ENCODE measurements at places on chromosomes 6 and 20.

- no peak for DNase-seq
Measured at GRCh38 chr6:103105686-103106085, 1712.2 kb downstream of the GRIK2 start.

DNA sequence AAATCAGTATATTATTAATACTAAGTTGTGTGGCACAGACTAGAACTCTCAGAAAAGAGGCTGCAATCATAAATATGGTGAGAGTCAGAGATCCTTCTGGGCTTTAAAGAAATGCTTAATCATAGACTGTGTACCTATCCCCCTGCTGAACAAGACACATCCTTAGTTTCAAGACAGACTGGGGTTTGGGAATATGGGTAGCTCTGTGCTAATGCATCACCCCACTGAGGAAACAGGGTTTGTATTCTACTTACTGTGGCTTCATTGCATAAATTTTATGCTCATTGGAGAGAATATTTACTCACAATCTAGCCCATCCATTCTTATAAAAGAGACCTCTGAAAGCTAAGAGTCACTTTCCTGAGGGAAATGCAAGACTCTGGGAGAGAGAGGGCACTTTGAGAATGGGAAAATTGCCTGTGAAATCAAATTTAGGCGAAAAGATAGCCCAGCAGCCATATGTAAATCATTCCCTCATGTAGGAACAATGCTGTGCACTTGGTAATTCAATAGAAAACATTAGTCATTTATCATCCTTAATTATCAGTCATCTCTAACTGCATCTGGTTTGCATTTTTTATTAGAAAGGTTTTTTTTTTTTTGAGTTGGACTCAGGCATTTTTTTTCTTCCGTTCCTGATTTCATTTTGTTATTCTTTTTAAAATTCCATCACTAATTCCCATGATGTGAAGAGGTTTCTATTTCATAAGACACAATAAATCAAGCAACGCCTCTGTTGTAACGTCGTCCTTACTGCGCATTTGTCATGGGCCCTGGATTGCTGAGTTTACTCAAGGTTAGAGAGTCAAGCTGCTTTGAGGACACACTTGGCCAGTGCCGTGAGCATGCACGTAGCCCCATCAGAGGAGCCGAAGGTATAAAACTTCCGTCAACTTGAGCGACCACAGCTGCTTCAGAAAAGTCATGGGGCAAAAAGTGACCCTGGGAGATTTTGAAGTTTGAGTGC, 91.8 kb downstream of the TRMT11 start:
- no peak for DNase-seq

GRCh38 chr20:34332262-34332920, 29.2 kb upstream of the AHCY start:
- DNase-seq: no peak

GRCh38 chr6:9463311-9463710, 951.6 kb downstream of the TFAP2A start:
- DNase-seq: no peak

GRCh38 chr6:114092943-114093342, 122.0 kb upstream of the HDAC2 start:
- no peak for DNase-seq

- no peak for DNase-seq
Measured at GRCh38 chr6:110938171-110938570, 20.3 kb upstream of the GTF3C6 start.

GRCh38 chr20:37231947-37232630, 29.5 kb downstream of the GHRH start:
- DNase-seq: no peak

GRCh38 chr6:45522486-45522885, 144.8 kb upstream of the SUPT3H start:
- no peak for DNase-seq

GRCh38 chr6:169933251-169933821, 181.9 kb downstream of the ERMARD start:
- no peak for DNase-seq

GRCh38 chr6:153705429-153705828, 333.6 kb upstream of the OPRM1 start:
- DNase-seq: no peak

DNA sequence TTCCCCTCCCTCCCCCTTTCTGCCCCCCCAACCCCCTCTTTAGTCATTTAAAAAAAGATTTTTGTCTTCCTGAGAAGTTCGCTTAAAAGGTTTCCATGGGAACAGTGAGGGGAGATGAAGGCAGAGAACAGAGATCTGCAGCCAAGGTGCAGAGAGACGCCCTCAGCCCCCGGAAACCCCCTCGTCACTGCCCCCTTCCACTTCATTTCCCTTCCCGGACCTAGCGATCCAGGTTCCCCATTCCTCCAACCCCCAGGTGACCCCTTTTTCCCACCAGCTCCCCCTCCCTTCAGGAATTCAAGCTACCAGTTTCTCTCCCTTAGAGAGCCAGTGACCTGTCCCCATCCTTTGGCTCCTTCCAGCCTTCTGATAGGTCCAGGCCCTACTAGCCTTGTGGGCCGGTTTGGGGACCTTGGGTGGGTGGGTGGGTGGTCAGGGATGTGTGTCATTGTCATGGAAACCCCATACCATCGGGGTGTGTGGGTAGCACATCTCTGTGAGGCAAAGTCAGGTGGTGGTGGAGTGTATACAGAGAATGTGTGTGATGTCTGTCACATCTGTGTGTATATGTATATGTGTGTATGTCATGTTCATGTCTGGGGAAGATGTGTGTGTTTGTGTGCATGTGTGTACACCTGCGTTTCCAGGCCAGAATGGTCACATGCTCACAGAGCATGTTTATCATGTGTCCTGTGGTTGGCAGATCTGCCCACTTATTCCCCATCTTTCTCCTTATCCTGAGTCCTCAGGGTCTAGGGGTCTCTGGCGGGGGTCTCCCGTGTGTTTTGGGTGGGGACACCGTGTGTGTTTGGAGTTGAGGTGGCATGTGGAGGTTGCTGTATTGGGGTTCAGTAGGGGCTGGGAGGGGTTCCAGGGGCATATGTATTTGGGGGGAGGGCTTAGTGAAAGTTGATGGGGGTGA, 7.0 kb downstream of the SYNGAP1 start:
- no peak for DNase-seq

GRCh38 chr6:147381712-147382111, 126.8 kb upstream of the SAMD5 start:
- no peak for DNase-seq

- no peak for DNase-seq
Measured at GRCh38 chr6:137764464-137764863, 102.6 kb upstream of the TNFAIP3 start.

DNA sequence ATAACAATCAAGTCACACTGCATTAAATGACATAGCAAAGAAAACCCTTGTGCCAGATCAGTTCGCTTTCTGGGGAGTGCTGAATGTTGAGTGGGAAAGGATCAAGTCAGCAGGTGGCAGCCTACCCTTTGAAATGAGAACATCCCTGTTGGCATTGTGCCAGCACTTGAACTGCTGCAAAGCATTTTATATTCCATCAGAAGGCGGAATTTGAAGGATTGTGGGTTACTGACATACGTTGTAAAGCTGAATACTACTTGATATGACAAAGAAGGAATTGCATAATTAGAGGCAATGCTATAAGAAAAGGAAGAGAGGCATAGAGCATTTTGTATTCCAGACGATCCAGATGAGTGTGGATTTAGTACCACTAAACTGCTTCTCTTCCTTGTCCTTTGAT, 26.5 kb downstream of the BCKDHB start:
- no peak for DNase-seq

- no peak for DNase-seq
Measured at GRCh38 chr6:138586638-138587037, 87.3 kb upstream of the NHSL1 start.

DNA sequence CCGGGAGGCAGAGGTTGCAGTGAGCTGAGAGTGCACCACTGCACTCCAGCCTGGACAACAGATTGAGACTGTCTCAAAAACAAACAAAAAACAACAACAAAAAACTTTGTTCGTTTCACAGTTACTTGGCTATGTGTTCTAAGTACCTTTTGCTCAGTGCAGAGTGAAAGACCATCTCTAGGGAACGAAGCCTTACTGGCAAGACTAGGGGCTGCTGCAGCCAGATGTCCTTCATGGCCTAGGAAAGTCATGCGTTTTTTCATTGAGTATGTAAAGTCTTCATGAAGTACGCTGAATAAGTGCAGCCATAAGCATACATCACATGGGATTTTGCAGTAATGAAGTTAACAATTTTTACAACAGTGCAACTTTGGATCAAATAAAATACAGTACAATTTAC, 111.1 kb downstream of the JARID2 start:
- DNase-seq: no peak

GRCh38 chr6:166318649-166319600, 10.7 kb upstream of the PRR18 start:
- no peak for DNase-seq

DNA sequence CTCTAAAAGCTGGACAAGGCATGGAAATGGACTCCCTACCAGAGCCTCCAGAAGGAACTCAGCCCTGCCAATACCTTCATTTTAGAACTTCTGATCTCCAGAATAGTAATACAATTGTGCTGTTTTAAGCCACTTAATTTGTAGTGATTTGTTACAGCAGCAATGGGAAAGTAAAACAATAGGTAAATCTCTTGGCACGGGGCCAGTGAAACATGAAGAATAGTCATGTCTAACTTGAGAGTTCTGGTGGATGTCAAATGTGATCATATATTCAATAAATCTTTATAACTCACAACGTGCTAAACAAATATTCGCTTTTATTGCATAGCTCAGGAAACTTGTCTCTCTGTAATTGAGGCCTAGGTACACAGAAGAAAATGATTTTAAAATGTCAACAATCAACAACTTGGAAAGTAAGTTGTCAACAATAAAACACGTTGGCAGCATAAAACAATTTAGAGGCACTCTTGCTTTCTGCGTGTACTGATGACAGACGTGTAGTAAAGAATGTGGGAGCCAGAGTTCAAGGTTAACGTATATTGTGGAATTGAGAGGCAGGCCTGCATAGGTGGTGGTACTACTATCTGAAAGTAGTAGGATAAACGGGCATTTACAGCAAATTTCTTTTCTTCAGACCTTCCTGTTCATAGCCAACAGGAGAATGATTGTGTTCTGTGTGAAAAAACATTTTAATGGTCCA, 140.5 kb upstream of the OPRM1 start:
- DNase-seq: no peak

GRCh38 chr6:138891255-138891986, 95.5 kb downstream of the ECT2L start:
- no peak for DNase-seq

- DNase-seq: no peak
Measured at GRCh38 chr20:7579888-7580287, 360.4 kb downstream of the HAO1 start.

GRCh38 chr6:15153191-15153590, 92.7 kb upstream of the JARID2 start:
- DNase-seq: no peak

DNA sequence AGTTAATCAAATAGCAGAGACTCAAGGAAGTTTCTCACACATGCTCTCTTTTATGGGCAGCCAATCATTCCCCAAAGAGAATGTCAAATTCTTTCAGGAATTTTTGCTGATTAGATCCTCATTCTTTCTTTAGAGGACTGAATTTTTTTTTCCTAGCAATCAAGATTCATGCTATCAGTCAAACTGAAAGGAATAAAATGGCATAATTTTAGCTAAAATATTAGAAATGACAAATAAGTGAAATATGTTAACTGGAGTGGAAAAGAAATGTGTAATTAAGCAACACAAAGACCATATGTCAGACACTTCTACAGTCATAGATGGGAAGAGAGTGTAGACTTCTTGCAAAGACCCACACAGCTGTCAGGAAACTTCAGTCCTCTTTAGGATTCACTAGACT, 242.3 kb upstream of the RNF217 start:
- DNase-seq: no peak

DNA sequence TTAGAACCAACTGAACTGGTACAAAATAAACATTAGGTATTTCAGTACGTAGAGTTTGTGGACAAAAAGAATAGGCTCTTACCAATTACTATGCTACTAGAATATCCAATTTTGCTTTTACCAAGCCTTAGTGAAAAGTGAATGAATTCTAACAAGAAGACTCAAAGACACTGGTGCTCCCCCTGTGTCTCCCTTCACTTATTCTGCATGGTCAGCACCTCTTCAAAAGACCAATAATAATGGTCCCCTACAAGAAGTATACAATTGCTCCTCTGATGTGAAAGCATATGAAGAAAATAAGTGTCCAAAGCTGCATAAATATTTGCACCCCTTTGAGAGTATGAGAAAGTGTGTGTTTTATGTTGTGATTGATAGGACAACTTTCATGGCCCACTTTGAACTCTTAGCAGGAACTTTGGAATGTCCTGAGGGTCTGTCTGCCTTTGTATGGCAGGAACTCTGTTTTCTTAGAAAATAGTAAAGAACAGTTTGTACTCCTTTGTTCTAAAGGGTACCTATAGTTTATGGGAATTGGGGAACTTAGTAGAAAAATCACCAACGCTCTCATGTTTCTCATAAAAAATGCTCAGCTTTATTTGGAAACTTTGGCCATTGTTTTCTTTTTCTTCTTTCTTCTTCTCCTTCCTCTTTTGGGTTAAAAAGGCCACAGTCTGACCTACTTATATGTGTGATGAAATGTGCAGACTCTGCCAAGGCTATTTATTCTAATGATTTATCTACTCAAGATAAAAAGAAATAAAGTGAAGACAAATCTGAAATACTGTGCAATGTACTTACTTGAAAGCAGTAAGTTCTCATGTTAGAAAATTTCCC, 352.4 kb downstream of the LAMA2 start:
- no peak for DNase-seq

- no peak for DNase-seq
Measured at GRCh38 chr6:136945072-136945471, 23.0 kb downstream of the SLC35D3 start.

DNA sequence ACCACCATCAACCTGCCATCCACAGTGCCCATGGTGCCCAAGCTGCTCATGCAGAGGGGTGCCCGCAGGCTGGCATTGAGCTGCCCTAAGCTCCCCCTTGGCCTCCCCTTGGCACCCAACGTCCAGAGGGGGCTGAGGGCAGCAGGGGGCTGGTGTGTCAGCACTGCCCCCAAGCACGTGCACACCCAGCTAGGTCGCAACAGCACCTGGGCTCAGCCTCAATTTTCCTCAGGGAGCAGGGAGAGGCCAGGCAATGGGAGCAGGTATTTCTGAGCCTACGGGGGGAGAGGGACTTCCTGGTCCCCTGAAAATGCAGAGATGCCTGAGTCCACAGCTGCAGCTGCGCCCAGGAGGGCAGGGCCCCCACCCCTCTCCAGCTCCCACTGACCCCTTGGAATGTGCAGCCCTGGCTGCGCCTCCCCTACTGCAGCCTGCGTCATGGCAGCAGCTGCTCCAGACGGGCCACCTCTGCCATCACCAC, 204.2 kb downstream of the ANKRD60 start:
- DNase-seq: no peak

- DNase-seq: no peak
Measured at GRCh38 chr20:15834857-15835256, 738.4 kb downstream of the KIF16B start.

- DNase-seq: no peak
Measured at GRCh38 chr6:78771586-78771985, 95.8 kb upstream of the IRAK1BP1 start.

GRCh38 chr6:100879317-100879716, 1.8 kb downstream of the ASCC3 start:
- DNase-seq: no peak

- no peak for DNase-seq
Measured at GRCh38 chr6:135217663-135218062, 36.6 kb downstream of the MYB start.

All from stimulated activated CD8-positive, alpha-beta memory T cell treated with anti-CD3 and anti-CD28 coated beads, Interleukin-15, amount 100 ng/mL, for 4 hours (primary cell).